ENCODE measurements at places on chromosomes 5 and 9. TPM values are rescaled to one million over a fixed set of nuclear protein-coding genes. Genes with fewer than 3 reads are reported as not detected.

Gene CETN3
- 75.0 TPM for polyA plus RNA-seq

Gene OLFML2A
- polyA plus RNA-seq: 23.5 TPM

Gene LECT2
- polyA plus RNA-seq: 1.3 TPM

Gene CDH9
- polyA plus RNA-seq: 8.7 TPM

Gene HEMGN
- polyA plus RNA-seq: 2.5 TPM

Gene TRAF1
- polyA plus RNA-seq: 4.8 TPM

Gene PRDM9
- not detected for polyA plus RNA-seq

Gene FBP2
- 0.08 TPM for polyA plus RNA-seq

Gene TERT
- polyA plus RNA-seq: 0.20 TPM

Gene GARIN3
- not detected for polyA plus RNA-seq

Gene IL5
- 0.51 TPM for polyA plus RNA-seq

Gene LRRC26
- 0.17 TPM for polyA plus RNA-seq

Data from left renal cortex interstitium (tissue), 4 donors.